Cortex of kidney (tissue), 1 donor: ENCODE measurements at places on chromosomes 1 and 21.

DNA sequence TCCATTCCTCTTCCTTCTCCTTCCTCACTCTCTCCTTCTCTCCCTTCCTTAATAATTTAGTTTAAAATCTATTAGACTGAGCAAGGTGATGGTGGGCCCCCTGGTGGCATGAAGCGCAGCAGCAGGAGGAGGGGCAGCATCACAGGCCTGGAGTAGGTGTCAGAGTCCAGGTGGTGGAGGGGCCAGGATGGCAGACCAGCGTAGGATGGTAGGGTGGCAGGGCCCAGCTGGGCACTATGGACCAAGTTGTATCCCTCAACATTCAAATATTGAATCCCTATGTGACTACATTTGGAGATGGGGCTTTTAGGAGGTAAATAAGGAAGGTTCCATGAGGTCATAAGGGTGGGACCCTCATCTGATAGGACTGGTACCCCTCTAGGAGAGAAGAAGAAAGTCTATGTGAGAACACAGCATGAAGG is 61.0 kb downstream of the WDR4 start:
- no peak for DNase-seq

DNA sequence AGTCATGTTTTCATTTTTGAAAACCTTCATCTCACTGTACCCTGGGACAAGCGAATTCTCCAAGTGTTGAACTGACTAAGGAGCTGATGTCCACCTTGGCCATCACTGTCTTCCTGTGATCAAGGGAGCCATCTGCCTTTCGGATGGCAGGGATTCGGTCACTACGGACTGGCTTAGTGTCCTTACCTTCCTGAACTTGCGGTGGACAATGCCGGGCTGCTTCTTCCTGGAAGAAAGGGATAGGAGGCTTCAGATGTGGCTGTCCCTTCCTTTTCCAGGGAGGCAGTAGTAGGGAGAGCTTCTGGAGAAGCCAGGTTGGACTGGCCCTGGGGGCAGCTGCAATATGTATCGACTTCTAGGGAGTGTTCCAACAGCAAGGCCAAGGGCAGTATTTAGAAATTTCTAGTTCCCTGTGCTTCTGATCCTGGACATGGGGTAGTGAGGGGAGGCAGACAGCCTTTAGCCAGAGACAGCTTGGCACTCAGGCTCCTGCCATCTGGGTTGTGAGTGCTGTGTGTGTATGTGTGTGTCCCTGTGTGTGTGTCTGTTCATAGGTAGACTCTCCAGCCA is 114.6 kb downstream of the IER5 start:
- DNase-seq: no peak

GRCh38 chr1:8908388-8909151 is 30.1 kb upstream of the ENO1 start:
- no peak for DNase-seq

- no peak for DNase-seq
Observed at GRCh38 chr1:75787524-75787923, 1.5 kb downstream of the RABGGTB start.

DNA sequence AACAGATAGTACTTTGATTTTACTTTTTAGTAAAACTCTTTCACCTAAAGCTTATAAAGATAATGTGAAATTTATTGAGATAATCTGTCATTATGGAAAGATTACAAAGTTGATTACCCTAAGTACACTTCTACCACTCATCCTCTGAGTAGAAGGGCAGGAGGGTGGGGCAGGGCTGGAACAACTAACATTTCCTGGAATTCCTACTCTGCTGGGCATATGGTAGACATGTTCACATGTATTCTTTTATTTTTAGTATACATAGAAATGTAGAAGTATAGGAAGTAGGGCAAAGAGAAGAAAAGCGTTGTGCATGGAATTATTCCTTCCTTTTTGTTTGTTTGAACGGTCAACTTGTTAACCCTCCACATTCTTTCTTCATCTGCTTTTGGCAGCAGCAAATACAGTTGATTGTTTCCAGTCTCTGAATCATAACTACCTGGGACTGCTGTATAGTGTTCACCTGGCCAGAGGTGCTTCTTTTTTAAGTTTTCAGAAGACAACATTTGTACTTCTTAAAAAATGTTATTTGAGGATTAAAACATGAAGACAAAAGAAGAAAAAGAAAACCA is 85.1 kb downstream of the POU2F1 start:
- DNase-seq: no peak

- no peak for DNase-seq
Observed at GRCh38 chr1:85623061-85623471, 42.5 kb downstream of the CCN1 start.

DNA sequence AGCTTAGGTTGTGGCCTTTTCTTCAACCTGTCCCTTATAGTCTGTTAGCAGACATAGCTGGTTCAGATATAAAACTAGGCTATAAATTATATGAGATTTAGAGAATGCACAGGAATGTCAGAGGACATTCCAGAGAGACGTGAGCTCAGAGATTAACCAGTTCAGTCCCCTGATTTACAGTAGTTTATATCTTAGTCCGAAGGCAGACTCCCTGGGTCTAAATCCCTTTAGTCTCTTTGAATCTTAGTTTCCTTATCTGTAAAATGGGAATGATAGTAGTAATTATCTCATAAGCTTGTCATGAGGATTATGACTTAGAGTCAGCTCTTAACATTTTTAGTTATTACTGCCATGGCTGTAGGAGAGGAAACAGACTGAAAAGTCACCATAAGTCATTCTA is 45.5 kb upstream of the PLXNA2 start:
- no peak for DNase-seq

DNA sequence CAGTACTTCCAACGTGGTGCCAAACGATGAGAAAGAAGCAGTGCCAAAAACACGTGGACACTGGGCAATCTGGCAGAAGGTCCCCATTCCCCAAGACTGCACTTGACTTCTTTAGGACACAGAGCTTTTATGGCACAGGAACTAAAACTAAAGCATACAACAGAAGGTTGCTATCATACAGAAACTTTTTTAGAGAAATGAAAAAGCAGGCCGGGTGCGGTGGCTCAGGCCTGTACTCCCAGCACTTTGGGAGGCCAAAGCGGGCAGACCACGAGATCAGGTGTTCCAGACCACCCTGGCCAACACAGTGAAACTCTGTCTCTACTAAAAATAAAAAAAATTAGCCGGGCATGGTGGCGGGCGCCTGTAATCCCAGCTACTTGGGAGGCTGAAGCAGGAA is 43.0 kb downstream of the GNB1 start:
- DNase-seq: no peak
